Colonic mucosa (tissue), 4 donors: ENCODE measurements at places on chromosomes 2 and 18. TPM values are rescaled to one million over a fixed set of nuclear protein-coding genes. Genes with fewer than 3 reads are reported as not detected.

- no peak for DNase-seq
Measured at GRCh38 chr2:1488851-1489250, 75.6 kb downstream of the TPO start.

GRCh38 chr2:76296438-76296837 is 585.7 kb upstream of the GCFC2 start:
- DNase-seq, result no peak

GRCh38 chr2:205925373-205926337 is 160.3 kb downstream of the INO80D start:
- peak; percentile 83 for DNase-seq

- DNase-seq, result no peak
Measured at GRCh38 chr18:28494151-28494550, 317.2 kb upstream of the CDH2 start.

- DNase-seq, result no peak
Measured at GRCh38 chr2:46537624-46538295, 58.4 kb downstream of the TMEM247 start.

DNA sequence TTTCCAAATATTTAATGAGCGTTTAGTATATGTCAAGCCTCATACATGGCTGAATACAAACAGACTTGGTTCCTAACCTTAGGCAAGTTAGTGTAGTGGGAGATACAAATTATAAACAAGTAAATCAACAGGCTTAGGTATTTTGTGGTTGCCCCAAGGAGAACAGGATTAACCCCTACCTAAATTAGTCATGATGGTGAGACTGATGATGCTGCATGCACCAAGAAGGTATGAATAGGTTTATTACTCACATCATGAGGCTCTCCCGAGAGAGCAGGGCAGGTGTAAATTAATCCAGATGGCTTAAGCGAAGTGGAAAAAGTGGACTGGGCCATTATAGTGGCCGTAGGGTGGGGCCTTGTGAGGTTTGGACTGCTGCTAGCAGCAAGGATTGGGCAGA is 118.1 kb upstream of the GCFC2 start:
- no peak for DNase-seq

GRCh38 chr2:37585982-37586621 is 85.3 kb downstream of the CDC42EP3 start:
- peak; percentile 44 for DNase-seq

DNA sequence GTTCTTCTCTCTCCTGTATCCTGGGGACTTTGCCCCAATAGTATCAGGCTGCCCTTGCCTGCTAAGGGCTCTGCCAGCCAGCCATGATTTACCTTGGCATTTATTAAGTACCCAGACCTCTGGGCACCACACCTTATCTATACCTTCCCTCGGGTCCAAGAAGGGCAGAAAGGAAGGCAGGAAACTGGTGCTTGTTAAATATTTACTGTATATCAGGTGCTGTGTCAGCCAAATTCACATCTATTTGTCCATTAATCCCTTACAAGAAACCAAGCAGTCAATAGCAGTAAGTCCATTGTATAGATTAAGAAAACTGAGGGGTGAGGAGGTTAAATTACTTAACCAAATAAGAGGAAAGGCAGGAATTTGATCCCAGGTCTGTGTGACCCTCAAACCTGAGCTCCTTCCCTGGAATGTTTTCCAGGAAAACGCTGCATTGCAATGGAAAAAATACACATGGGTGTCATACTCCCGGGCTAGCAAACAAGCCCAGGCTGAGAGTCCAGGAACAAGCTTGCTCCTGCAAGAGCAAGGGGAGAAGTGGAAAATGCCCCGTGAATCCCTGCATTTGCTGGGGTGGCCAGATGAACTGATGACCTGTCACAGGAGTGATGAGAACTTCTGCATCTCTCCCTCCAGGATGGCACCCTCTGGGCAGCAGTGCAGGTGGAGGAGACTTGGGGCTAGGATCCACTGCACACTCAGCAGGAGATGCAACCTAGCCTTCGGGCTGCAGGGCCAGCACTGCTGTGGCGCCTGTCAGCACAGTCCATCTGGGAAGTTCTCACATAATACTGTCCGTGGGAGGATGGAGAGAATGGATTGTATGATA is 30.4 kb downstream of the CIB4 start:
- no peak for DNase-seq

DNA sequence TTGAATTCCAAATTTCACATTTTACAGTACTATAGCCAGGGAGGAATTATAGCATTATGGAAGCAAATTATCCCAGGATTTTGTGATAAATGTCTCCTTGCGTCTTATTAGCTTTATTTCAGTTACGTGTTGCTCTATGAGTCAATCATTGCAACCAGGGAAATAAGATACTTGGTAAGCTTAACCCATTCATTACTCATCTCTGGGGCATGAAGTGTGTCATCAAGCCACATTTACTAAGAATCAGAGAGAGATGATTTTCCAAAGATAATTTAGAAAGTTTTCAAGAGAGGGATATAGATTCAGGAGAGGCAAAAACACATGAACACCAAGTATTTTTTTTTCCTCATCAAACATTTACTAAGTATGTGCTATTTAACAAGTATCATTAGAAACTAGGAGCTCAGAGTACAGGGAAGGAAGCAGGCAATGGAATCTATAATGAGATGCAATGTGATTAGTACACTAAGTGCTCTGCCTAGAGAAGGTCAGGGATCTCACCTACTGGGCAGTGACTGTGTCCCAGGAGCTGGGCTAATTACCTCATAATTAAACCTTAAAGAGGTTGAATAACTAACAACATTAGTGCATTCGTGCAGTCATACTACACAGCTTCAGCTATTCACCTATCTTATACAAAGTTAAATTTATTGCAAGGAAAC is 217.8 kb upstream of the NXPH2 start:
- no peak for DNase-seq

DNA sequence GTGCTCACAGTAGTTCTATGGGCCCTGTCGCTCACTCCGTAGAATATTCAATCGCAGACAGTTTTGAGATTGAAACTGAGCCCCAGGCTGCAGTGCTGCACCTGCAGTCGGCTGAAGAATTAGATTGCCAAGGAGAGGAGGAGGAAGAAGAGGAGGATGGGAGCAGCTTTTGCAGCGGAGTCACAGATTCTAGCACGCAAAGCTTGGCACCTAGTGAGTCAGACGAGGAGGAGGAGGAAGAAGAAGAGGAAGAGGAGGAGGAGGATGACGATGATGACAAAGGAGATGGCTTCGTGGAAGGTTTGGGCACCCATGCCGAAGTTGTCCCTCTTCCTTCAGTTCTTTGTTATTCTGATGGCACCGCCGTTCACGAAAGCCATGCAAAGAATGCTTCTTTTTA is 115.2 kb downstream of the GALNT3 start:
- no peak for DNase-seq

GRCh38 chr18:63319383-63320122 is at the start of gene BCL2:
TSS of gene BCL2 (minus strand) at chr18:63319769.
- peak; percentile 50 for DNase-seq

GRCh38 chr18:22191346-22191695 is 21.9 kb downstream of the GATA6 start:
- no peak for DNase-seq

GRCh38 chr18:72672364-72673184 is 128.4 kb upstream of the CBLN2 start:
- no peak for DNase-seq

GRCh38 chr2:6441800-6442199 is 423.9 kb downstream of the CMPK2 start:
- no peak for DNase-seq

GRCh38 chr2:118031566-118031965 is 17.7 kb upstream of the CCDC93 start:
- no peak for DNase-seq

DNA sequence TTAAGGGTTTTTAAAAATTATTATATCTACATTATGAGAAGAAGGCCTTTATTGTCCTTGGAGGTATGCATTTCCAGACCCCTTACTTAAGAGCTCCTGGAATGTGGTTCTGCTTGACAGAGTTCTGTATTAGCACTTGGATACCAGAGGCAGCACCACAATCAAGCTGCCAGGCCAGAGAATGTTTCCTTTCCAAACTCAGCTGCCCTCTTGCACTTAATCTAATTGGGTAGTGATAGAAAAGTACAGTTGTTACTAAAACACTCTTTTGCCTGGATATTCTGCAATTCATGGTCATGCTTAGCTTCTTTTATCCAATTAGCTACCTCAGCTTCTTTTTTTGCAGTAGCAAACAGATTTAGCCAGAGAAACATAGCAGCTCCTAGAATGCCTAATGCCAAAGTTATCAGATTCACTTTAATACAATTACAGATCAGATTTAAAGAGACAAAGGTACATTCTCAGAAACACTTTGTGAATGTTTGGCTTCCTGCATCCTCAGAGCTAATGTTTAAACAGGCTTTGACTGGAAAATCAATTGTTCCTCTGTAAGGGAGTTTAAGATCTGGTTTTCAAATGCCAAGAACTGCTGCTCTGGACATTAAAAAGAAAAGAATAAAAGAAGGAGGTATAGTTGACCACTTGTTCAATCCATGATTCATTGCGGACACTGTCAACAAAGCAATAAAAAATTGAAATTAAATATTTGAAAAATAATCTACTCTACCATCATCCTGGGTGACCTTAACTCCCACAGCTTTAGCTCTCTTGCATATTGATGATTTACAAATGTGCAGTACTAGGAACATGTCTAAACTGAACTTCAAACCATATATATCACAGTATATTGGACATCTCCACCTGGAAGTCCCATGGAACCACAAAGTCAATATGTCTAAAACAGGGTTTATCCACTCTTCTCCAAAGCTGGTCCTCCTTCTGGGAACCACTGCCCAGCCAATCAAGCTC is 12.8 kb downstream of the NOSTRIN start:
- no peak for DNase-seq

GRCh38 chr2:201661366-201661765 is 18.1 kb upstream of the TMEM237 start:
- DNase-seq, result no peak

DNA sequence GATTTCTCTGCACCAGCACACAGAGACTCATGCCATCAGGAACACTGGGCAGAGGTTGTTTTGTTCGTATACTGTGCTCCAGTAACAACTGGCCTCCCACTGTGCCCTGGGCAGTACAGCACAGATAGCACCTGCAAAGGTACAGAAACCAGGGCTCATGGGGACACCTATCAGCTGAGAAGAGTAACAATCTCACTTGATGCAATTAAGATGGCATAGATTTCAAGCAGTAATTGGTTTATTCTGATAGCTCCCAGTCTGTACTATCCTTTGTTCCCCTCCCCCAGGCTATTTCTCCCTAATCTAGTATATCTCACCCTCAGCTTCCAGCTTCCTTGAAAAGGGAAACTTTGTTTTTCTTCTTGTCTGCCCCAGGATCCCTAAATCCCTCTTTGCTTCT is 343.9 kb upstream of the MMADHC start:
- no peak for DNase-seq

DNA sequence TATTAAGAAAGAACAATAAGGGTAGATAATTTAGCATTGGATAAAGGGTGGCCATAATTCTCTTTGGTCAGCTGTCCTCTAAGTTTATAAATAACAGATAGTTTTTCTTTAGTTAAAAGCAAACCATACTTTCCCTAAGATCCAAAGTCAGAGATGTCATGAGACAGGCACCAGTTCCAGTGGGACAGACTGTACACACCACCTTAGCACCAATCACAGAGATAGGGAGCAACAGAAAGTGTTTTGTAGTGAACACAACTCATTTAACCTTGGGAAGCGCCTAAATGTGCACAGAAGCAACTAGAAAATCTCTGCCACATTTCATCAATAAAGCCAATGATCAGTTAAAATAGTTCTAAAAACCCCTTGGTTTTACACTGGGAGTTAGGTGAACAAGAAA is 186.8 kb upstream of the SMAD7 start:
- no peak for DNase-seq

SERPINB2 gene
- total RNA-seq, result not detected

CNGA3 gene
- 0.20 TPM for total RNA-seq

DLGAP1 gene
- total RNA-seq, result 0.25 TPM

FABP1 gene
- total RNA-seq, result 2,822 TPM

OXER1 gene
- total RNA-seq, result 3.9 TPM

AGXT gene
- total RNA-seq, result 6.1 TPM

ALK gene
- total RNA-seq, result 0.19 TPM

KIAA1328 gene
- total RNA-seq, result 4.8 TPM

ELOA2 gene
- not detected for total RNA-seq

CENPA gene
- total RNA-seq, result 6.5 TPM

RAD51AP2 gene
- total RNA-seq, result 0.12 TPM

C1GALT1C1L gene
- 0.27 TPM for total RNA-seq
